ENCODE measurements at places on chromosomes 3 and 15.

- DNase-seq: no peak
Observed at GRCh38 chr15:33988384-33988783, 20.1 kb downstream of the CHRM5 start.

- no peak for DNase-seq
Observed at GRCh38 chr3:52228751-52229291, 3.4 kb upstream of the TLR9 start.

DNA sequence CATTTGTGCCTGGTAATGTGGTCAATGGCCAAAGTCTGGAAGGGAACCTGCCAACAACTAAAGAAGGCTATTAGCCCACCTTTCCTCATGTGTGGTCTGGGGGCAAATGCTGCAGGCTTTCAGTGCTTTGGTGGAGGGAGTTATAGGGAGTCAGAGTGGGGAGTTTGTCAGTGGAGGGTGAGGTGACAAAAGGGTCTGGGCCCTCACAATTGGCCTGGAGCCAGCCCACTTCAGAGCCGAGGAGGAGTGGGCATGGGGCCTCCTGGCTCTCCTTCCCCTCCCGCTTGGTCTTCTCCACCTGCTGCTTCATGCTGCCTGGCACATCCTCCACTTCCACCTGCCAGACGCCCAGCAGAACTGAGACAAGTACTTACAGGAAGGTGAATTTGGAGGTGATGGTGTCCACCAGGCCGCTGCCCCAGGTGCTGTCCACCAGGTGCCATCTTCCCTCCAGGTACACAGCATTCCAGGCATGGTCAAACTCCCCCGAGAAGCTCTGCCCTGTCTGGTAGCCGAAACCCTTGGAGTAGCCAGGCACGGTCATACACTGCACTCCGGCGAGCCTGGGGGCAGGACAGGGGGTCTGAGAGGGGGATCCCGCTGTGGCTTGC, 40.9 kb downstream of the KY start:
- no peak for DNase-seq

GRCh38 chr3:47476644-47477199, 981 bp upstream of the SCAP start:
- no peak for DNase-seq

- DNase-seq: no peak
Observed at GRCh38 chr3:188772886-188773285, 398.9 kb upstream of the TPRG1 start.

DNA sequence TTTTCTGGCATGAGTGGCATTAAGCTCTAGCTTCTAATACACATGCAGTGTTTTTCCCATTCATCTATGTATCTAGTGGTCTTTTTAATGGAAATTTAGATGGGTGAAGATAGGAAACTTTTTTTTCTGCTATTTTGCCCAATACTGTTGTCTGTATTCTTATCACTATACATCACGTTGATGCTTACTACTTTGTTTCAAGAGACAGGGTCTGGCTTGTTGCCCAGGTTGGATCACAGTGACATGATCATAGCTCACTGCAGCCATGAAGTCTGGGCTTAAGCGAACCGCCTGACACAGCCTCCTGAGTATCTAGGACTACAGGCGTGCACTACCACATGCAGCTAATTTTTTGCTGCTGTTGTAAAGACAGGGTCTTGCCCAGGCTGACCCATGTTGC, 84.6 kb downstream of the PEAK1 start:
- no peak for DNase-seq

- DNase-seq: peak; percentile 9
Observed at GRCh38 chr3:98812851-98813374, 49.8 kb downstream of the ST3GAL6 start.

DNA sequence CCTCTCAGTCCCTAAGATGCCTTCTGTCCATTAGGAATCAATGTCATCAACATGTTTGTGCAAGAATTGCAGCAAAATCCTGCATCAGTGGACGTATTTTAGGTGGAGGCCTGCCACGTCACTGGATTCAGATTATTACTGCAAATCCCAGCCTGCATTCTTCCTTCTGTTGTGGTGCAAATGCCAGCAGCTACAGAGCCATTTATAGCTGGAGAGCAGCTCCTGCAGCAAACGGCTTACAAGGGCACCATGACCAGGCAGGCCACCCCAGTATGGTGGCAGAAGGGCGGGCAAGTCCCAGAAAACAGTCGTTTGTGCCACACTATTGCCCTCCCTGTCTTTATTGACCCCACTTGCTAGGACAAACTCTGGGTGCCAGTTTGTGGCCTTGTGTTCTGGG, 74.7 kb downstream of the SNRK start:
- no peak for DNase-seq

- no peak for DNase-seq
Observed at GRCh38 chr3:42095540-42095939, 4.4 kb downstream of the TRAK1 start.
